ENCODE measurements at places on chromosomes 3 and 15.
A peak's percentile ranks its signal among the peaks of the same experiment; 100 is the strongest.

GRCh38 chr15:82531496-82532382 is 8.5 kb downstream of the RPS17 start:
- DNase-seq, result no peak

GRCh38 chr3:160450846-160451245 is 1.3 kb upstream of the TRIM59 start:
- DNase-seq, result peak; percentile 6

DNA sequence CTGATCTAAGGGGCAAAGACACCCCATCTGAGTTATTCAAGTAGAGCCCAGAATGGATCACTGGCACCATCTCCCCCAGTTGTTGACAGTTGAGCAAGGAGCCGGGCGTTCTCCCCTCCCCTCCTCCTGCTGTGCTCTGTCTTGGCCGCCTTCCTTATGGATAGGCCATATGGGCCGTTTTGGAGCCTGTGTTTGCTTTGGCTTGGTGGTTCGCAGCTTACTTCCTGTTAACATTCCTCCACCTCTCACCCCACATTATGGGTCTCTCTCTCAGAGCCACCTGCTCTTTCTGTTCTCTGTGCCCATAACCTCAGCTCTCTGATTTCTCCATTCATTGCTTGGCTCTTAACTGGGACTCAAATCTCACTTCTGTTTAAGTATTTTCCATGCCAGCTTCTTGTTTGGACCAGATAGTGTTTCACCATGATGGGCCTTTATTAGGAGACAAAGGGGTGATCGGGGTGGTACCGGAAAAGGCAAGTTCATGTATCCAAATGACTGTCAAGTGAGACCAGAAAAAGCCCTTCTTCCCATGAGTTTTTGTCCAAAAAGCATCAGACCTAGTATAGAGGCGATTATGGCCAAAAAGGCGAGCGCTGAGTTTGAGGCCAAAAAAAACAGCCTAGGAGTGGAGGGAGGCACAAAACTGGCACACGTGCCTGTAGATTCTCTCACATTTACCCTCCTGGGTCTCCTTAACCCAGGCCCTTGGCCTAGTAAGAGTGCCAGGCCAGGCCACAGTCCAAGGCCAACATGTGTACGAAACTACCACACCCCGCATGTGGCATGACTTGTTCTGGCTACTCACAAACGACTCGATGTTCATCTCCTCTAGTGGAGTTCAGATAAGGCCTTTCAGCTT is 62.6 kb downstream of the DUT start:
- DNase-seq, result peak; percentile 35

DNA sequence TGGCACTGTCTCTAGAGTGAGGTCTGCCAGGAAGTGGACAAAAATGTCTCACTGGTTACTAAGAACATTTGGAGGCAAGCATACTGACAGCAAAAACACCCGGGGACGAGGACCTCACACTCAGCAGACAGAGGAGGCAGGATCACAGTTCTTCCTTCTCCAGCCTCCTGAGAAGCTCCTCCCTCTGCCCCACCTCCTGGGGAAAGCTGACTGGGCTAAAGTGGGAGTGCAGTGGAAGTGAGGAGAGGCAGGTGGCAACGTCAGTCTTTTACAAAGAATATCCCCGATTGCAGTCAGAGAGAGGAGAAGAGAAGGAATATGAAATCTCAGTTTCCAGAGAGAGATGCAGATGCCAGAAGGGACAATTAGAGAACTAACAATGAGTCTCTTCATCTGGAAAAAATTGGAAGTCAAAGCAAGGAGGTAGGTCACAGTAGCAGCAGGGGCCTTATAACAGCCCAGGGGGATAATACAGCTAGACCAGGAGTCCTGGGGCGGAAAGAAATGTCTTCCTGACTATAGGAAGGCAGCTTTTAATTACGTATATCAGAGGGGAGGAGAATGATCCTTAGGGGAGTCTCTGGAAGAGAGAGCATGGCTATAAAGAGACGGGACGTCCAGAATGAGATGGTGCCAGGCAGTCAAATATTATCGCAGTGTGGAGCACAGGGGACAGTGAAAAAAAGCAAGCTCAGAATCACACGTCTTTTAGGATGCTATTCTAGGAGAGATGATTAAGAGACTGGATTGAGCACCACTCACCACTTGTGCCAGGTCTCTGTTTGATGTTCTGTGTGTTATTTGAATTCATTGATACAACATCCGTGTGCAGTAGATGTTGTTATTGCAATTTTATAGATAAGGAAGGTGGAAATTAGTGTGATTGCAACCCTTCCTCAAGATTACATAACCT is 47.2 kb downstream of the LEO1 start:
- DNase-seq, result no peak

DNA sequence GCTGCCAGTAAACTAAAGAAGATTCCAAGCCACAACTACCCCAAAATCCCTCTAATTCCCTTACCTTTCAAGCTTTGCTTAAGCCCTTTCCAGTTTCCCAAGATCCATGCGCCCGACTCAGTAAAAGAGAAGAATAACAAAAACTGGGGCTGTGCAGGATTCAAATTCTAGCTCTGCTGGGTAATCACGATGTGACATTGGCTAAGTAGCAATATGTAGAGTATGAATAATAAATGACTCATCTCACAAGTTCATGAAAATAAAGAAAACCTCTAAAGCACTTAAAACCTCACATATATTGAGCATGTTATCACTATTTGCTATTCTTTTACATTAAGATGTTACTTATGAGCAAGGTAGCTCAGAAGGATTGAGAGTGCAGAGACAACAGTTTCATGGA is 522.2 kb upstream of the ZNF717 start:
- no peak for DNase-seq

GRCh38 chr3:31639828-31640227 is 107.1 kb downstream of the STT3B start:
- DNase-seq, result no peak

DNA sequence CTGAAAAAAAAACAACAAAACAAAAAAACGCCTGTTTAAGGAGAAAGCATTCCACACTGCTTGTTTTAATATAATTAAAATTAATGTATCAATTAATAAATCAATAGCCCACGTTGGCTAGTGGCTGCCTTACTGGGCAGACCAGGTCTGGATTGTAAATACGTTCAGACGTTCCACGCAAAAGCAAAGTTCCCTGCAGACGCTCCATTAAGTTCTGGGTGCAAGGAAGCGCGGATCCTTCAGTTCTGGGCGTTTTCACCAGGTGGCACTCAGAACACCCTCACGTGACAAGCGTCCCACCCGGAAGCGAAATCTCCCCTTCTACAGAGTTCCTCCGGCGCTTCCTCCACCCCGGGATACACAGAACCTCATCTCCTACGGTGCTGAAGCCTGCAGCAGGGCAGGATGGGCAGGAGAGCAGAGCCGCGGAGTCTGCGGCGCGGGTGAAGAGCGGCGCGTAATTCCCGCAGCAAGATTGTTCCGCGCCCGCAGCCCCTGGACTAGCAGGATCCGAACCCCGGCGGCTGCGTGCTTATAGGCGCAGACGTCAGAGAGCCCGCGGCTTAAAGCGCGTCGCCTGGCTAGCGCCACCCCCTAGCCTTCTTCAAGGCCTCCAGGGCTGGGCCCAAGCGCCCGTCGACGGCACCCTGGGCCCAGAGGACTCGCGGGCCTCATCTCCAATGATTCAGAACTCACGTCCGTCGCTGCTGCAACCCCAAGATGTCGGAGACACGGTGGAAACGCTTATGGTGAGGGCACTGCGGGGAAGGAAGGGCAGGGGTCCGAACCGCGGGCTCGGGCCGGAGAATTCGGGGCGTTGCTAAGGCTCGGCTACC is at the start of gene SLC25A38:
Gene SLC25A38 (plus strand): TSS at position 326 of the 836 bp plus-strand sequence. CDS start 355 bp downstream, at position 681.
- DNase-seq, result no peak

- no peak for DNase-seq
These were observed 59.3 kb downstream of the MCF2L2 start for GRCh38 chr3:183369117-183369516.

GRCh38 chr3:187624588-187624987 is 45.6 kb downstream of the SST start:
- DNase-seq, result no peak

All from skin of body (tissue), 3 donors.